ENCODE measurements at places on chromosomes 7 and 10. TPM values are rescaled to one million over a fixed set of nuclear protein-coding genes. Genes with fewer than 3 reads are reported as not detected.

DNA sequence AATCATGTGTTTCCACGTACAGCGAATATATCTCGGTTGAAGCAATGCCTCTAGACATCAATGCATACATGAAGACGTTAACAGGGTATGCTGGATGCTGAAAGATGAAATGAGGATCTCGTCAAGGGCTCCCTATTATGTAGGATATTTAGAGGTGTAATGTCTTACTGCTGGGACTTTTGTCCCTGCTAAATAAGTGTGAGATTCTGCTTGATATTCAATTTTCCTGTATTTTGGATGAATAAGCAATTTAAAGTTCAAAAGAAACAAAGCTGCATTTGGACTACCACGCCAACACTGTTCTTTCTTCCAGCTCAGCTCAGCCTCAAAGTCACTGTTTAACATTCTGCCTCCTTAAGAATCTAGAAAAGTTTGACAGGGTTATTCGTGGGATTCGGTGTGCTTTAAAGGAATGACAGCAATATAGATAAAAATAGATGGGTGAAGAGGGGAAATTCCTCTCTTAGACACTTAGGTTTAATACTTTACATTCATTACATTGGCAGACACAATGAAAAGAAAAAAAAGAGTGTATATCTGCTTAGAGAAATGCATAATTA lies 110.1 kb upstream of the RHEB start:
- H3K27ac ChIP-seq = no peak overlapping the region
- DNase-seq = no peak
- H3K27me3 ChIP-seq = no peaks in the 10 kb centered on the region
- H3K4me3 ChIP-seq = no peak overlapping the region

DNA sequence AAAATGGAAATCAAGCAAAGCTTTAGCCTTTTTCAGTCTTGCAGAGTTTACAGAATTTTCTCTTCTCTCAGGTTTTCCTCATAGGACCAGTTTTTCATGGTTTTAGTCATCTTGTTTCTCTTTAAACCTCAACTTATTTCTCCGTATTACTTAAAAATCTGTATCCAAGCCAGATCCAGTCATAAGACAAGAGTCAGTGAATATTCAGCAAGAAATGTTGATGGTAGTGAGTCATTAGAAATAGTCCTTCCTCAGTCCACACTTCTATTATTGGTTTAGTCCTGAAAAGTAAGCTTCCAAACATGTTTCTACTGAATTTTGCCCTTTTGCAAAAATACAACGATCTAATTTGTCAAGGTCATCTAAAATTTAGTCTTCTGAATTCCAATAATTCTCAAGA lies 107.0 kb downstream of the VIM start:
- no peak for DNase-seq
- H3K4me1 ChIP-seq = no peaks in the 10 kb centered on the region
- H3K36me3 ChIP-seq = no peaks in the 10 kb centered on the region
- no peak overlapping the region for H3K4me3 ChIP-seq

- H3K36me3 ChIP-seq = no peaks in the 10 kb centered on the region
- no peaks in the 10 kb centered on the region for H3K27me3 ChIP-seq
- DNase-seq = peak; percentile 81
Observed at GRCh38 chr10:3852147-3852904, 67.3 kb upstream of the KLF6 start.

- no peak overlapping the region for H3K4me3 ChIP-seq
- DNase-seq = peak; percentile 48
- H3K27me3 ChIP-seq = peaks cover 15% of the 10 kb centered on the region
- no peaks in the 10 kb centered on the region for H3K36me3 ChIP-seq
- H3K4me1 ChIP-seq = peaks cover 5% of the 10 kb centered on the region
- H3K27ac ChIP-seq = no peak overlapping the region
Observed at GRCh38 chr10:113326160-113327111, 226.4 kb upstream of the HABP2 start.

DNA sequence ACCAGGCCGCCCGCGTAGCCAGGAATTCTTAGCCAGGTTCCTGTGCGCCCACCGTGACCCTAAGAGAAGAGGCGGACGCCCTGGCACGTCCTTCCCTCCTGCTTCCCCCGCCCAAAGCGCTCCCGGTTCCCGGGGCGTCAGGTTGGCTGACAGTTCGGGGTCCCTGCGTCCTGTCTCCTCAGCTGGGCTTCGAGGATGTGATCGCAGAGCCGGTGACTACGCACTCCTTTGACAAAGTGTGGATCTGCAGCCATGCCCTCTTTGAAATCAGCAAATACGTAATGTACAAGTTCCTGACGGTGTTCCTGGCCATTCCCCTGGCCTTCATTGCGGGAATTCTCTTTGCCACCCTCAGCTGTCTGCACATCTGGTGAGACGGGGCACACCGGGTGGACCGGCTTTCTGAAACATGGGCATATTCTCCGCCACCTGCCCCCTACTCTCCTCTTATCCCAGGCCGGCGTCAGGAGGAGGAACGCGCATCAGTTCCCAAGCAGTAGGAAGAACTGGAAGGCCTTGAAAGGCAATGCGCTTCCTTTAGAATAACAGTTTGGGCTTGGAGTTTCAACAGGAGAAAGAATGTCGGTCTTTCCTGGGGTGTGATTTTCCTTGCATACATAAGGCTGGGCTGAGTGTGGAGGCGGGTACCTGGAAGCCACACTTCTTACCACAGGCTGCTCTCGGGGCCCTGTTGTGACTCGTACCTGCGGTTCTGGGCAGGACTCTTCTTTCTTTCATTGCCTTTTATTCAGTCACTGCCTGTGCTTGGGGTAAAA lies 728 bp downstream of the CAV2 start:
- peaks cover 10% of the 10 kb centered on the region for H3K4me1 ChIP-seq
- H3K36me3 ChIP-seq = peaks cover 2% of the 10 kb centered on the region

GRCh38 chr10:32341596-32341995 lies 5.4 kb downstream of the EPC1 start:
- H3K4me3 ChIP-seq = peak overlapping the region; percentile 18
- peaks cover 69% of the 10 kb centered on the region for H3K4me1 ChIP-seq
- no peak for DNase-seq
- H3K27me3 ChIP-seq = no peaks in the 10 kb centered on the region
- H3K36me3 ChIP-seq = peaks cover 28% of the 10 kb centered on the region
- peak overlapping the region; percentile 65 for H3K27ac ChIP-seq

DNA sequence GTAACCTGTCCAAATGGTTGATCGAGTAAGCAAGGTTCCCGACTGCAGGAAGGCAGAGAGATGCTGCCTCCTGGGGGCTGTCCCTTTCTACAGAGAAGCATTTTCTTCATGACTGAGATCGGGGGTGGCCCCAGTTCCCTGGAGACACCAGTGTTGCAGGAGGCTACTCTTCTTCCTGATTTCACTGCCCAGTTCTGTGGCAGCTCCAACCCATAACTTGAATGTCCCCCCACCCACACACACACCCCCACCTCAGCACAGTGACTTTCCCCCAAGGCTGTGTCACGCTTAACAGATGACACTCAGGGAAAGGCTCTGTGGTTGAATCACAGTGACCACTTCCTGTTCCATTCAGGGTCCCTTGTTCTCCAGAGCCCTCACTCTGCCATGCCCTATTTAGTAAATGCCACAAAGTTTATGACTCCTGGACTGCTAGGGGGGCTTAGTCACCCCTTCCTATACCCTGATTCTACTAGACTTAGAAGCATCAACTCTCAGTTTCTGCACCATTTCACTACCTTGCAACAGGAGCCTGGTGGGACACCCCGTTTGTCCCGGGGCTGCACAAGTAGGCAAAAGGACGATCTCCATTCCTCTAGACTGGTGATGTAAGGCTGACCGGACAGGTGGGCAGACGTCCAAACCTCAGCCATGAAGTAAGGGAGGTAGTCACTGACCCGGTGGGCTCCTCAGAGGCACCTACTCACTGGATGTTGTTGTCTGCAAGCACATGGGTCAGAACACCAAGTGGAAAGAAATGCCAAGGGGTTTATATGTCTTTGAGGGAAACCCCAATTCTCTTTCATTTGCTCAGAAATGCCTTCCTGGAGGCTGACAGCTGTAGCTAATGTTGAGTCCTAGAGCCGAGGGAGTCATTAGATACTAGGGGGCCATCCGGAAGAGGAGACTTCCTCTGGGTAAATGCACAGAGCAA lies 31.3 kb upstream of the SMC3 start:
- H3K4me3 ChIP-seq = peak overlapping the region; percentile 30
- H3K4me1 ChIP-seq = peaks cover 46% of the 10 kb centered on the region
- H3K36me3 ChIP-seq = peaks cover 3% of the 10 kb centered on the region
- H3K27ac ChIP-seq = peak overlapping the region; percentile 29

- no peak for DNase-seq
- no peak overlapping the region for H3K4me3 ChIP-seq
- H3K4me1 ChIP-seq = peaks cover 5% of the 10 kb centered on the region
- no peak overlapping the region for H3K27ac ChIP-seq
Observed at GRCh38 chr7:112257073-112257472, 50.6 kb downstream of the ZNF277 start.

Gene COL17A1
- not detected for total RNA-seq
